ENCODE measurements at places on chromosomes 11 and 22.

GRCh38 chr22:36208914-36209313 is 7.3 kb upstream of the APOL4 start:
- no peak for DNase-seq

DNA sequence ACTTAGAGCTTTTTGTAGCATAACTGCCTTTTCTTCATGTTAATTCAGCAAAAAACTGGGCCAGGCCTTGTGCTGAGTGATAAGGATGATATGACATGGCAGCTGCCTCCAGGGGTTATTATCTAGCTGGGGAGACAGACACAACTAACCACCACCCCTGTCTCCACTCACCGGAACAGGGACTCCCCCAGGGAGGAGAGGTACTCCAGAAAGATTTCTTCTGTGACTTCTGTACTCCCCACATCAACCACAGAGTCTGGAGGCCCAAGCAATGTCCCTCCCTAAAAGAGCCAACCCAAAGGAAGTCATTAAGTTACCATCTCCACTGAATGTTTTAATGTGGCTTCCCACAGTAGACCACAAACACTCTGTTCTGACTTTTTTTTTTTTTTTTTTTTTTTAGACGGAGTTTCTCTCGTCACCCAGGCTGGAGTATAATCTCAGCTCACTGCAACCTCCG is 14.3 kb upstream of the PMM1 start:
- peak; percentile 97 for DNase-seq

DNA sequence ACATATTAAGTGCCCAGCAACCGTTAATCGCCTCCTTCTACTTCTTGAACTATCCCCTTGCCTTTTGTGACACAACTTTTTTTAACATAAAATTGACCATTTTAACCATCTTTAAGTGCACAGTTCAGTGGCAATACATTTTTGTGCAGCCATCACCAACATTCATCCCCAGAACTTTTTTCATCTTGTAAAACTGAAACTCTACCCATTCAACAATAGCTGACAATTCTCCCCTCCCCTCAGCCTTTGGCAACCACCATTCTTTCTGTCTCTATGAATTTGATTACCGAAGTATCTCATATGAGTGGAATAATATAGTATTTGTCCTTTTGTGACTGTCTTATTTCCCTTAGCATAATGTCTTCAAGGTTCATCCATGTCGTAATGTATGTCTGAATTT is 66.0 kb downstream of the MICAL2 start:
- no peak for DNase-seq

DNA sequence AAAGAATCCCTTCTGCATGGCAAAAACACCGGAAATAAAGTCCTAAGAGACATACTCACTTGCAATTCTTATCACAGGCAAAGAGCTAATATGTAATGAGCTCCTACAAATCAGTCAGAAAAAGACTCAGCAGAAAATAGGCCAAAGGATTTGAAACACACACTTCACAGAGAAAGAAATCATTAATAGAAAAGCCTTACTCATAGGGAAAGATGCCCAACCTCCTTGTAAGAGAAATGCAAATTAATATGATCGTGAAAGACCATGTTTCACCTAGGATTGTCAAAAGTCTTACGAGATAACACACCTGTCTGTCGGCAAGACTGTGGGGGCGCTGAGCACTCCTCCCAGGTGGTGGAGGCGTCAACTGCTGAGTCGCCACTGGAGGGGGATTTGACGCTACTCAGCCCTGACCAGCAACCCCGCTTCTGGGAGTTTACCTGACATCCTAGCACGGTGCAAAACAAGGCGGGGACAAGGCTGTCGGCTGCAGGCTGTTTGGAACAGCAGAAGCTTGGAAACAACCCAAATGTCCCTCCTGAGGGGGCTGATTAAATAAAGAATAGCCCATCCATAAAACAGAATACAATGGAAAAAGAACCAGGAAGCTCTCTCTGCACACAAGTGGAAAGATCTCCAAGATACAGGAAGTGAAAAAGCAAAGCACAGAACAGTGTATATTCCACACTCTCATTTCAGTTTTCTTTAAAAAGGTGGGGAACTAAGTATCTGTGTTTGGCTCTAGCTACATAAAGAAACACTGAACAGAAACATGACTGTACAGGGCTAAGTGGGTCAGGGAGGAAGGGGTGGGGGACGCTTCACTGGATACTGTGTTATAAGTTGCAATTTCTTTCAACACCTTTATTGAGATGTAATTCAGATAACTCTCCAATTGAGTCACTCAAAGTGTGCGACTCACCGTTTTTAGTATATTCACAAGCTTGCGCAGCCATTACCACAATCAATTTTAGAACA is 11.5 kb downstream of the CSNK1E start:
- no peak for DNase-seq

- no peak for DNase-seq
Observed at GRCh38 chr22:49446759-49447710, 380.6 kb downstream of the BRD1 start.

DNA sequence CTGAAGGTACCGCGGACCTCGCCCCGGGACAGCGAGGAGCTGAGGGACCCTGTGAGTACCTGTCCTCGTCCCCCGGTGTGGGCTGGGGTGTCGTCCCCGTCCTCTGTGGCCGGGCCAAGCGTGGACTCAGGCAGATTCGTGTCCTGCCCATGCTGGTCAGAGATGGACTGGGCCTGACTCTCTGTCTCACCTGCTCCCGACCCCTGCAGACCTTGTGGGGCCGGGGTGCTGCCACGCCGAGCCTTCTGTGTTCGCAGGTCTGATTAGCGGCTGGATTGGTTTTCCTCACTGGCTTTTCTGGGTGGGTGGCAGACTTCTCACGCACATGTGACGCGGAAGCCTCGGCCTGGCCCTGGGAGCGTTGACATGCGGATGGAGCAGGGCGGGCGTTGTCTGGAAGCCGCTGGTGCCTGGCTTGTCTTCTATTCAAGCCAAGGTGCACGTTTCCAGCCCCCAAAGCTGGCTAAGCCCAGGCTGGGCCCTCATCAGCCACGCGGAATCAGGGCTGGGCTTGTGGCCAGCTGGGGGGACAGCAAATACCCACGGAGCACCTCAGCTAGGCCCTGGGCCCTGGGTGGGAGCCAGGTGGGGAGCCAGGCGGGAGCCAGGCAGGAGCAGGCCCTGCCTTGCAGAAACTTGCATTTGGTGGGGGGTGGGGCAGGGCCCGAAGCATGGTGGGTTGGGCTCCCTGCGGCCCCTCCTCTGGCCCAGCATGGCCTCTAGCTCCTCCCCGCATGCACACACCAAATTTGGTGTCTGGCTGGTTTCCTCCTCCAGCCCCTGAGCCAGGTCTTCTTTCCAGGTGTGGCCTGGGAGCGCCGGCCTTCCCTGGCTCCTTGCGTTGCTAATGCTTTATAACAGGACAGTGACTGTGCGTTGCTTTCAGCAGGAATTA is 7.0 kb downstream of the GRAMD4 start:
- no peak for DNase-seq

GRCh38 chr11:34267417-34267816 is 90.4 kb downstream of the ABTB2 start:
- no peak for DNase-seq

- DNase-seq = peak; percentile 38
Observed at GRCh38 chr11:113593698-113594308, 112.3 kb downstream of the TMPRSS5 start.

- DNase-seq = peak; percentile 30
Observed at GRCh38 chr11:64001484-64002420, 15.5 kb downstream of the OTUB1 start.

DNA sequence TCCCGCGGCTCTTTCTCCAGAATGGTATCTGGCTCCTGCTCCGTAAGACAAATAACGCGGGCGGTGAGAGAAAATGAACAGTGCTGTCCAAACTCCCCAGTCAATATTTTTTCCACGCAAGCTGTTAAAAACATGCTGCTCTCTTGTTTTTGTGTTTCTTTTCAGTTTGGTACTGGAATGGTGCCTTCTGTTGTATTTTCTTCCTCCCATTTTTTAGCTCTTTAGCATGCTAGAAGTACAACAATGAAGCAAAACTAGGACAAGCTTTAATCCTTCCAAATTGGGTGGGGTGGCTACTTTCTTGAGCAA is 599 bp upstream of the PPP2R1B start:
- no peak for DNase-seq

DNA sequence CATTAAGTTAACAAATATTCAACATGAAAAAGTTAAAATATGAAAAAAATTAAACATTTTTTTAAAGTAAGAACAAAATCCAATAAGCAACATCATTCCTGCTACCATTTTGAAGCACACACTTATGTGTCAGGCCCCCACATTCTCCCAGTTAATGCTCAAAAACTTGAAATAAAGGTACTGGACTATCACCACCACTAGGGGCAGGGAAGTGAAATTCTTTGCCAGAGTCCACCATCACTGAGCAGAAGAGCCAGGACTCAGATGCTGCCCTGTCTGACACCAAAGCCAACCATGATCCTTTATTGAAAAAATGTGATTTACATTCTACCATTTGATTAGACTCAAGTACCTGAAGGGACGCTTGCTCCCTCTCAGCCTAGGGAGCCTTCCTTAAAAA is 39.1 kb downstream of the PITPNB start:
- DNase-seq = peak; percentile 75

Data from hematopoietic multipotent progenitor cell treated with erythropoietin and hydrocortisone succinate and interleukin-3 and kit ligand, for 4 days (in vitro differentiated cells).